ENCODE measurements at places on chromosomes 1 and 21.

GRCh38 chr1:198937231-198938031 is 298.6 kb downstream of the PTPRC start:
- peak; percentile 70 for DNase-seq

DNA sequence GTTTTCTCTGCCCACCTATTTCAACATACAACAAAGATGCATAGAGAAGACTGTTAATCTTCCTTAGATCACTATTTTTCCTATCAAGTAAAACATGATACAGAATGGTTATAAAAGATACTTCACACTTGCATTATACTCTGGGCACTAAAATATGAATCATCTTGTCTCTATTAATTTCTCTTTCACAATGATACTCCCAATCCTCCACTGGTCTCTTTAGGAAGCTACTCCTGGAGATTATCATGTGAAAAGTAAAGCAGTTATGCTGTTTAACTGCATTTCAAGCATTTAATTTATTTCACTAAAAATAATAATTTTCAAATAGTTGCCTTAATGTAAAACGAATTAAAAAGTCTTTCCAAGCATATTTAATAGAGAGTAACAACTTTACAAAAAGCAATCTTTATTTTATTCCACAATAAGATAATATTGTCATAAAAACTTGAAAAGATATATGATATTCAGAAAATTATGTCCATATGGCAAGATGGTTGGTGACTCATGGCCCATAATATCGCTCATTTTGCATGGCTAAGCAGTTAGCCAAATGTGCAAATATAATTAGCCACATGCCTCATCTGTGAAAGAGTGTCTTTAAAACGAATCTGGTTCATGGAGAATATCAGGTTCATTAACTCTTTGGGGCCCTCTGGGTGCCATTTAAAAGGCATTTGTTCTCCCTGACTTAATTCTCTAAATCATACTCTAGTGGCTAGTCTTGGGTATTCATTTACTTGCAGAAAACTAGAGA is 1569.0 kb upstream of the B3GALT2 start:
- DNase-seq = no peak

DNA sequence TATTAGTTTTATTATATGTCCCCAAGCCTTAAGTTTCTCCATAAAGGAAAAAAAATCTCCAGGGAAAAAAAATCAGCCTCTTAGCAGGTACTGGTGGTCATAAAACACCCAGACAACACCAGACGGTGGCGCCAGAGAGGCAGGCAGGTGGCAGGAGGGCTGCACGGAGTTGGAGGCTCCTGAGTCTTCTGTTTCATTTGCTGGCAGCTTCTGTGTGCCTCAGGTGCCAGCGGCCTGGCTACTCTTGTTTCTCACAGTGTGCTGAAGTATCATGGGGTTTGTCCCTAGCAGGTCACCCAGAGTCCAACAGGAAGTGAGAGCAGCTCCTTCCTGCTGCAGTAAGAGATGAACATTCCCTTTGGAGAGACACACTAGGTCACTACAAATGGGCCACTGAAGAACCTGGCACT is 123.3 kb upstream of the GADD45A start:
- peak; percentile 67 for DNase-seq

GRCh38 chr1:213303286-213303685 is 252.2 kb downstream of the RPS6KC1 start:
- DNase-seq = no peak

DNA sequence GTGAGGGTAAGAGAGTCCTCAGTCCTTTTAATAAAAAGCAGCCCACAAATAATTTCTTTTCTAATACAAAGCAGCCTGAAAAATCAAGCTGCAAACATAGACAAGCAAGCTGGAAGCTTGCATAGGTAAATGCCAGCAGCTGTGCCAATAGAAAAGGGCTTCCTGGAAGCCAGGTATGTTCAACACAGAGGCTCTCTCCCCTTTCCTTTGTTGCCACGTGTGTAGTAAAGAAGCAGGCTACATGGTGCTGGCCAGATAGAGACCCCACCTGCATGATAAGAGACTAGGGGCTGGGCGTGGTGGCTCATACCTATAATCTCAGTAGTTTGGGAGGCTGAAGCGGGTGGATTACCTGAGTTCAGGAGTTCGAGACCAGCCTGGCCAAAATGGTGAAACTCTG is 50.1 kb upstream of the ERRFI1 start:
- DNase-seq = no peak
